ENCODE measurements at places on chromosomes 5 and 9.
A peak's percentile ranks its signal among the peaks of the same experiment; 100 is the strongest.

DNA sequence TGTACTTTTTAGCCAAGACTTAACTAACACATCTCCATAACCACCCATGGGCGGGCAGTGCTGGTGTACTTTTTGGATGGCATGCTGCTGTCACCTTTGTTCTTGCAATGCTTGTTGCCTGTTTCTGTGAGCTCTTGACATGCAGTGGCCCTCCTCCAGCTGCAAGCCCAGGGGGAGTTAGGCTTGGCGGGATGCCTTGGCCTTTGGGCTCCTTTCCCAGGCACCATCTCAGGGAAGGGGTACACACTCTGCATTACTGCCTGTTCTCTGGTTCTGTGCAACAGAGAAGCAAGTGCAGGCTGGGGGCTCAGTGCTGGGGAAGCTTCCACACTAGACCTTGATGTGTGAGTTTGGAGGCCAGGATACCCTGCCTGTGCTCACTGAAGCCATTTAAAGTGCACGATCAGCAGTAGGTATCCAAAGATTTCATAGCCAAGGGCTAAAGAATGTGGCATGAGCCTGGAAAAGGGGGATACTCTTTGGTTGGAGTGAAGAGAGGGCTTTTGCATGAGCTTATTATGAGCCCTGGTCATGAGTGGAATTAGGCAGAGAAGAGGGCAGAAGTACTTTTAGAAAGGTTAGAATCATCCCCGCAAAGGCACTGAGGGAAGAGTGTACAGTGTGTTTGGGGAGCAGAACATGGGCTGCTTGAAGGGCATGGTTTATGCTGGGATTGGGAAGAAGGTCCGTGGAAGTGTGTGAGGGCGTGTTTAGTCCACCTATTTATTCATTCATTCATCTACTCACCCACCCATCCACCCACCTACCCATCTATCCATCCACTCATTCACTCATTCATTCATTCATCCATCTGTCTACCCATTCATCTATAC, 22.5 kb downstream of the PSAT1 start:
- no peak for DNase-seq

- no peak for DNase-seq
Measured at GRCh38 chr5:39130716-39131115, 56.5 kb upstream of the RICTOR start.

- DNase-seq = no peak
Measured at GRCh38 chr5:173271419-173271818, 36.4 kb upstream of the NKX2-5 start.

DNA sequence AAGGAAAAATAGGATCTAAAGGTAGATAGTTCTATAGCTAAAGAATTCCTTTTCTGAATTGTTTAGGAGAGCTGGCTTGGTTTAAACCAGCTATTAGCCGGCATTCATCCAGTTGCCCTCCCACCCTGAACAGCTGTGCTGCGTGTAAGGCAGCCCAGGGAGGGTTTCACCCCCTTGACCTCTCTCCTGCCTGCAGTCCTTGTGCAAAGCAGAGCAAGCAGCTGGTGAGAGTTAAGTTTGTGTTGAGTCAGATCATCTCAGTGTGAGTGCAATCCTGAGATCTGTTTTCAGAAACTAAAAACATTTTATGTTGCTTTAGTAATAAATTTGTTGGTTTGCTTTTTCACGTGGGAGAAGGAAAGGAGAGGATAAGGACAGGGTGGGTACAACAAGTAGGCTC, 13.0 kb downstream of the SLC25A25 start:
- no peak for DNase-seq

- no peak for DNase-seq
Measured at GRCh38 chr9:110802416-110803035, 133.9 kb downstream of the MUSK start.

DNA sequence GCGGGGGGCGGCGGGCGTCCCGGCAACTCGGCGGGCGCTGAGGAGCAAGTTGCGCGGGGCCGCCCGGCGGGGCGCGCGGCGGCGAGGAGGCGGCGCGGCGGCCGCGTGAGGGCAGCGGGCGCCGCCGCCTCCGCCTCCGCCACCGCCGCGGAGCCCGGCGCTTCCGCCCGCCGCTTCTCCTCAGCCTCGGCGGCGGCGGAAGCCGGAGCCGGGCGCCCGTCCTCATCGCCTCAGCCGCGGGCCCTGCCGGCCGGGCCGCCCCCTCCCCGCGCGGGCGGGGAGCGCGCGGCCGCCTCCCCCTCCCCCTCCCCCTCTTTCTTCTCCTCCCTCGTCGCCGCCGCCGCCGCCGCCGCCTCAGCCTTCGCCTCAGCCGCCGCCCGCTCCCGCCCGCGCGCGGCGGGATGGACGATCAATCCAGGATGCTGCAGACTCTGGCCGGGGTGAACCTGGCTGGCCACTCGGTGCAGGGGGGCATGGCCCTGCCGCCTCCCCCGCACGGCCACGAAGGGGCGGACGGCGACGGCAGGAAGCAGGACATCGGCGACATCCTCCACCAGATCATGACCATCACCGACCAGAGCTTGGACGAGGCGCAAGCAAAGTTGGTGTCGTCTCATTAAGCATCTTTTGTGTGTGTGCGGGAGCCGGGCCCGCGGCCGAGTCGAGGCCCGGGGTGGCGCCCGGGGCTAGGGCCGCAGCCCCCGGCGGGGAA, at the start of gene PBX3:
PBX3 (plus strand) TSS at position 321 of the 712 bp plus-strand sequence.
- DNase-seq = peak; percentile 17

All from T1000 (cell line).